ENCODE measurements at places on chromosomes 12 and 14.

DNA sequence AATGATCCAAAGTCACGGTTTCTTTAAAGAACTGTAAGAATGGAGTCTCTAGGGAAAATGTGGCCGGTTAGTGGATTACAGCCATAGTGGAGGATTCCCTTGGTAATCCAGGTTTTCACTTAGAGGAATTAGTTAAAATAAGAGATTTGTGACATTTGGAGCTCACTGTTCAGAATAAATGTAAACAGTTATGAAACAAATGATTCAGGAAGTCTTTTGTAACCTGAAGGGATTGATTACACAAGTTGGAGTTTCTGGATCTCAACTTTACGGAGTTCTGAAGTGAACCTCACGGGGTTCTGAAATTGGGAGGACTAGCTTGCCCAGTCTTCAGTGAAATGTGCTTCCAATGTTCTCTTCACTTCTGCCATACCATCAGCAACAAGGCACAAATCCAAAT lies 234.4 kb upstream of the FKBP4 start:
- no peak for DNase-seq

- DNase-seq, result no peak
Observed at GRCh38 chr14:61174441-61174891, 106.7 kb downstream of the TMEM30B start.

- no peak for DNase-seq
Observed at GRCh38 chr12:17286874-17287273, 680.9 kb upstream of the LMO3 start.

GRCh38 chr12:22551624-22552023 lies 7.3 kb upstream of the C2CD5 start:
- DNase-seq, result no peak

GRCh38 chr14:99354166-99354875 lies 82.3 kb upstream of the BCL11B start:
- no peak for DNase-seq
